ENCODE measurements at places on chromosomes 11 and 22.
A peak's percentile ranks its signal among the peaks of the same experiment; 100 is the strongest.

DNA sequence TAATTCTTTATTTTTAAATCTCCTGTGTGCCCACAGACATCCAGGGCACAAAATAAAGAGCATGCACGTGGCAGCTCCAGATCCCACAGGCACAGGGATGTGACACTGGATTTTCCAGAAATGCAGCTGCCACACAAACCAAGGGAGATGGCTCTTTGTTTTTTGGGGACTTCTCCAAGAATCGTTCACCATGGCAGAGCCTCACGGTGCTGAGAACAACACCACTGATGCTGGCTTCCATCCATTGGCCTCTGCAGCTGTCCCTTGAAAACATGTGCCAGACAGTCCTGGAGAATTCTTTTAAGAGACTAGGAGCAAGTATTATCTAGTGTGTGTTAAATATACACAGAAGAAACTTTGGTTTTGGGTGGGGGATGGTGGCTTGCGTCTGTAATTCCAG is 108.4 kb upstream of the SLC22A12 start:
- no peak for DNase-seq

GRCh38 chr22:49521787-49522224 is 305.9 kb downstream of the BRD1 start:
- no peak for DNase-seq

DNA sequence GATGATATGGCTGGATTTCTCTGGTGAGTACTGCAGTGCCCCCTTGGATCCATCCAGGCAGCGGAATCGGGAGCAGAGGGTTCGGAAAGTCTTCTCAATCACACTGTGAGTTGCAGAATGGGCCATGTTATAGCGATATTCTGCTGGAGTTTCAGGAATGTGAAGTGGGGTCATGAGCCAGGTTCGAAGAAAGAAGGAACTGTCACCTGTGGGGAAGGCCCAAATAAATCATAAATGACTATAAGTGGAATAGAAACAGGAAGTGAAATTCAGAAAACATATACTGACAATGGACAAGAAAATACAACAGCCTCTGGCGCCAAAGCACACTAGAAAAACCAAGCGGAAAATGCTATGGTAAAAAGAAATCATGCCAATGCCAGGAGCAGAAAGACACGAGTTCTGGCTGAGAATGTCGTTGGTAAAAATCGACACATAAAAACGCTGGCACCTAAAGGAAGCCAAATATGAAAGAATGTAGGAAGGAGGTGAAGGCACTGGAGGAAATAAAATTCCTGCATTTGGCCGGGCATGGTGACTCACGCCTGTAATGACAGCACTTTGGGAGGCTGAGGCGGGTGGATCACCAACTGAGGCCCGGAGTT is 10.0 kb upstream of the AMBRA1 start:
- no peak for DNase-seq

GRCh38 chr11:33125025-33125424 is 36.3 kb downstream of the CSTF3 start:
- no peak for DNase-seq

- no peak for DNase-seq
Measured at GRCh38 chr11:105673089-105673488, 63.2 kb downstream of the GRIA4 start.

- no peak for DNase-seq
Measured at GRCh38 chr11:103433386-103434072, 324.3 kb downstream of the DYNC2H1 start.

- DNase-seq, result no peak
Measured at GRCh38 chr11:35711173-35711910, 48.8 kb downstream of the TRIM44 start.

DNA sequence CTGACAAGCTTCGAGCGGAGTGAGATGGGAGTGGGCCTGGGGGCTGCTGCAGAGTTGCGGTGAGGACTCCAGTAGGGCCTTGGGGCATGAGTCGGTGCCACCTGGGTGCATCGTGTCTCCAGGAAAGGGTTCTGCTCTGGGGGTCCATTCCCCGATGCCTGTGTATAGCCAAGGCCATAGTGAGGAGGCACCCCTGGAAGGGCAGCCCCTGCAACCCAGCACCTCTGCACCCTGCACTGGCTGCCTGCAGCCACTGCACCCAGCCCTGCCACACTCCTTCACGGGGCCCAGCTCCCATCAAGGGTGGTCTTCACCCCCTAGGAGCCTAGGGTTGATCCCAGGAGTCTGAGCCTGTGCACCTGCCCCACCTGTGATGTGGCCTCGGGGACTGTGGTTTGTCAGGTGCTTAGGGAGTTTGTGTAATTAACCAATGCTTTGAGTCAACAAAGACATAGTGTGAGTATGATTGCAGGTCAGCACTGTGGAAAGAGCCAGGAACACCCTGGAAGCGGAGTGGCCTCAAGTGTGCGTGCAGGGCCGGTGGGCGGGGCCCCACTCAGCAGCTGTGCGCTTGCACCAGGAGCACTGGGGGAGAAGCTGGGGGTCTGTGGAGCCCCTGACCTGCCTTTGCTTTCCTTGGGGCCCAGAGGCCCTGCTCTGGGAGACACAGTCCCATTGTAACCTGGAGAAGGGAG is 1299.3 kb downstream of the BRD1 start:
- DNase-seq, result no peak

DNA sequence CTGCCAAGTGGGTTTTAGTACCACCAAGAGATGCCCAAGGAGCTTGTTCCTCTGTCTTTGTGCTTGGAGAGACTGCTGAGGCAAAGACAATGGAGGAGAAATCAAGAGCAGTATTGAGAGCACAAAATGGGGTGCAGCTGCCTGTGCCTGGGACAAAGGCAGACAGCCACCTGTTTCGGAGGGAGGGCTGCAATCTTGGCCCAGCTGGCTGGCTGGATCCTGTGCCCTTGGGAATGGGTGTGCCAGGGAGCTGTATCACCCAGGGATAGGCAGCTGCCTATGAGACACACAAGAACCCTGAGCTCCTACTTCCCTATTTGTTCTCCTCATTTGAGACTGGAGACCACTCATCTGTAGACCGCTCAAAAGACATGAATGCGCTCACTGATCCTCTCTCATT is 23.3 kb upstream of the CHRM4 start:
- no peak for DNase-seq

DNA sequence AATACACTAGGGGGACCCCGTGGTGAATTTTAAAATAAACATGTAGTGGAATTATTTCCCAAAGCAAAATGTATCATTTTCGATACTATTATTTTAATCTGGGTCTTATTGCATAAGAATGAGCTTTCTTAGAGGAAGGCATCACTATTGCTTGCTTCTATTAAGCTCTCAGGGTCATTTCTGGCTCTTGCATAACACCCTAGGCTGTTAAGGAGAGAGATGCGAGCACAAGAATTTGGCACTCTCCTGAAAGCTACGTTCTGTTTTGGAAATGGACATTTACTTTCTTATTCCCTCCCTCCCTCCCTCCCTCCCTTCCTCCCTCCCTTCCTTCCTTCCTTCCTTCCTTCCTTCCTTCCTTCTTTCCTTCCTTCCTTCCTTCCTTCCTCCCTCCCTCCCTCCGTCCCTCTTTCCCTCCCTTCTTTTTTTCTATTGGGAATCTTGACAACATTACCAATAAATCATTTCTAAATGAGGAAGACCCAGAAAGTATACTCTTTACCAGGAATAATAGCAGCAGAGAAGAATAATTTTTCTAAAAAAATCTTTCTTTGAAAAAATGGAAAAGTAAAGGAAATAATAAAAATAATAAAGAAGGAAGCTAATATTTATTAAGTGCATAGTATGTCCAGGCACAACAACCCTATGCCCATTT is 83.6 kb upstream of the BDNF start:
- DNase-seq, result no peak

DNA sequence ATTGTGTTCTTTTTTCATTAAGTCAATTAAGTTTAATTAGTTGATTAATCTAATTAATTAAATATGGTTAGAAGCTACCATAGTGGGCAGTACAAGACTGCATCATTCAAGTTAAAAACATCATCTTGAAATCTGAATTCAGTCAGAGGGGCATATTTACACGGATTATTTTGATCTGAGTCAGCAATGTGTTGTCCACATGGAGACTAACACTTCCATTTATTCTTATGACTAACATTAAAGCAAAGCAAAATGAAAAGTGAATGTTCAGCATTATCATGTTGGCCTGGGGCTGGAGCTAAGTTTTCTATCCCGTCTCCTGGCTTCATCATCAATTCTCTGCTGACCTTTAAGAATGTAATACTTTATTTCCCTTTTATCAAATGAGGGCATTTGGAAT is 17.3 kb downstream of the FLI1 start:
- no peak for DNase-seq

GRCh38 chr22:44393066-44393465 is 80.3 kb upstream of the SHISAL1 start:
- no peak for DNase-seq

- no peak for DNase-seq
Measured at GRCh38 chr11:94272738-94273313, 31.6 kb upstream of the IZUMO1R start.

- DNase-seq, result no peak
Measured at GRCh38 chr22:26887916-26888315, 230.5 kb downstream of the MIAT start.

DNA sequence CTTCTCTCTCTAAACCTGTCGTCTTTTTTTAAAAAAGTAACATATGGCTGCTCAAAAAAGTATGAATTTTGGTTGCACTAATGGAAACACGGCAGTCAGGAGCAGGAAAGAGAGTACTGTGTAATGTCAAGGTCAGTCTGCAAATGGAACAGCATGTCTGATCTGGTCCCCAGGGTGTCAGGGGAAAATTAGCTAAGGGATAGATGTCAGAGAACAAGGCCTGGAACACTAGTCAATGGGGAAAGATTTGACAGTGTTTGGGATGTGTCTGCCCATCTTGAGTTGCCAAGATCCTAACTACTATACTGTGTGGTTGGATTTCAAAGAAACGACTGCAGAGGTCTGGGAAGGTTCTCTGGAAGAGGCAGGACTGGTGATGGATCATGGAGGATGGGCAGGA is 65.7 kb upstream of the PHOX2A start:
- DNase-seq, result no peak

DNA sequence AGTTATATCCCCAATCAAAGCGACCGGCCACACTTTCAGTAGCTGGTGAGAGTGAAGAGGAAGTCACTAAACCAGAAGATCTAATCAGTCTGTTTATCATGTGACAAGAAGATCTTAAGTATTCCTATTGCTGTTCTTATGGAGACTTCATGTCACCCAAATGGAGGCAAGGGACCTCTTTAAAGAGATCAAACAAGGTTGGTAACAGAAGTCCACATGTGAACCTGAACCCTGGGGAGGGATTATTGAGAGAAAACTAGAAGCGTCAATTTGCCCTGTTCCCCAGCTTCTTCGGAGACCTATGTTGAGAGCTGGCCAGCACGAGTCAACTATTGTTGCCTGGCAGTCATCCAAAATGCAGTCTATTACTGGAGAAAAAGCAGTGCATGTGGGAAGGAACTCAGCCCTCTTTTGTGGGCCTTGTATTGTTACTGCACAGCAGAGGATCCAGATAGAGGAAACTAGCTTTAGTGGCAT is 76.9 kb upstream of the CTSC start:
- DNase-seq, result peak; percentile 17

DNA sequence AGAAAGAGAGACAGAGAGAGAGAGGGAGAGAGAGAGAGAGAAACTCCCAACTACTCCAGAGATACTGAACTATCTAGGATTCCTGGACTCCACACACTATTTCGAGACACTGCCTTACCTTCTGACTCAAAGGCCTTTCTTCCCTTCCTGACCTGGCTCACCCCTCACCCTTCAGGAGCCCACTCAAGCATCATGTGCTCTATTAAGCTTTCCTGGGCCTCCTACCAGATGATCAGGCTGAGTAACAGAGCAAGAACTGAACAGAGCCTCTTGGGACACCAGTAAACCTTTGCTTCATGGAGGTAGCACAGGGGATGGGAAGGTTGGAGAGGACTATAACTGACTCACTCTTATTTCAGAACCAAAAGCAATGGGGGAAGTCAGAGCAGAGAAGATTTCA is 31.4 kb downstream of the PLEKHA7 start:
- no peak for DNase-seq

DNA sequence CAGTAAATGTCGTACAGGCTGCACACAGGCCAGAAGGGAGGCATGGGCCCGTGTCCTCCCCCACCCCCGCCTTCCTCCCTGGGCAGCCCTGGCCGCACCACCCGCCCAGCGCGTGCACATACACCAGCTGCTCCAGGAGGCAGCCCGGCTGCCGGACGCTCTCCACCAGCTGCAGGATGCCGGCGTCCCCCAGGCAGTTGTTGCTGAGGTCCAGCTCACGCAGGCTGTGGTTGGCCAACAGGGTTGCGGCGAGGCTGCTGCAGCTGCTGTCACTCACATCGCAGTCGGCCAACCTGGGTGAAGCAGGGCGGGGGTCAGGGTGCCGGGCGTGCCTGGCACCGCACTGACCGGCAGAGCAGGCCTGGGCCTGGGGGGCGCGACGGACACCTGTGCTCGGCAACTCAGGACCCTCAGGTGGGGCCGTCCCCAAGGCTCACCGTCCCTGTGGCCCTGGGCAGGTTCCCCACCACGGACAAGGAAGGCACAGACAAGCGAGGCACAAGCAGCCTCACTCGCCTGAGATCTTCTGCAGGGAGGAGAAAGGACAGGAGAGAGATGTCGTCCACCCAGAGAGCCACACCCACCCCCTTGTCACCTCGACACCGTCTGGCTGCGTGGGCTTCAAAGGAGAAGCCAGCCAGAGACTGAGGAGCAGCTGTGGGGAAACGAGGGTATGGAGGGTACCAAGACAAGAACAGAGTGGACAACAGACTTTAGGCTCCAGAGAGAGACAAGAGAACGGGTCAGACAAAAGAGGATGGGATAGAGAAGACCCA is 12.1 kb downstream of the RNH1 start:
- DNase-seq, result no peak

DNA sequence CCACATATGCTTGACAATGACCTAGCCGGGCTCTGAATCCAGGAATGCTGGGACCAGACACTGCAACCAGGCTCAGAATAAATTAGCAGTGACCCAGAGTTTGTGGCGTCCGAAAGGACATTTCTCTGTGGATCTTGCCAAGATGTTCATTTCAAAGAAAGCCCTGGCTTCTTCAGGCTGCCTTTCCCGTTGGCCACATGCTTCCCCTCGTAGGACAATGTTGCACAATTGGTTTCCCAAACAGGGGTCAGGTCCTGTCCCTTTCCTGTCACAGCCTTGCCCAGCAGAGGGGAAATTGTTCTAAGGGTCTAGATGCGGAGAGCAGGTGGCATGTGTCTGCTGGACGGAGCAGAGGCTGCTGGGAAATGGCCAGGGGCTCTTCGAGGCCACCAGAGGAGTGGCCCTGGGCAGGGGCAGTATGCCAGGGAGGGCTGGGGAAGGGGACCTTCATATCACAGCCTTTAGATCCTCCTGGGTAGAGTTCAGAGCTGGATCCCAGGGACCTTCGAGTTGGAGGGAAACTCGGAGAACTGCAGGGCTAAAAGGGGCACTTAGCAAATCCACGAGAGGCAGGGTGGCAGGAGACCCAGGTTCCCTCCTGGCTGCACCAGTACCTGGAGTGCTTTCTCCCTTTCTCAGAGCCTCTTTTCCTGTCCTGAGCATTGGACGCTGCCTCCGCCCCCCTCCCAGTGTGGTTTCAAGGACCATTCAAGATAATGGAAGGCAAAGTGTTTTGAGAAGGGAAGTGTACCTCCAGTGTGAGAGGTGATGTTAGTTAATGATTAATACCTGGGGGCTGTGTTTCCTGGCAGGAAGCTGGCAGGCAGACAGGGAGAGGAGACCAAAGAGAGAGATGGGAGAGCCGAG is 42.3 kb downstream of the C11orf96 start:
- DNase-seq, result no peak

- DNase-seq, result no peak
Measured at GRCh38 chr22:35777335-35777975, 59.8 kb downstream of the APOL5 start.
